ENCODE measurements at places on chromosomes 4 and X.
A peak's percentile ranks its signal among the peaks of the same experiment; 100 is the strongest.

DNA sequence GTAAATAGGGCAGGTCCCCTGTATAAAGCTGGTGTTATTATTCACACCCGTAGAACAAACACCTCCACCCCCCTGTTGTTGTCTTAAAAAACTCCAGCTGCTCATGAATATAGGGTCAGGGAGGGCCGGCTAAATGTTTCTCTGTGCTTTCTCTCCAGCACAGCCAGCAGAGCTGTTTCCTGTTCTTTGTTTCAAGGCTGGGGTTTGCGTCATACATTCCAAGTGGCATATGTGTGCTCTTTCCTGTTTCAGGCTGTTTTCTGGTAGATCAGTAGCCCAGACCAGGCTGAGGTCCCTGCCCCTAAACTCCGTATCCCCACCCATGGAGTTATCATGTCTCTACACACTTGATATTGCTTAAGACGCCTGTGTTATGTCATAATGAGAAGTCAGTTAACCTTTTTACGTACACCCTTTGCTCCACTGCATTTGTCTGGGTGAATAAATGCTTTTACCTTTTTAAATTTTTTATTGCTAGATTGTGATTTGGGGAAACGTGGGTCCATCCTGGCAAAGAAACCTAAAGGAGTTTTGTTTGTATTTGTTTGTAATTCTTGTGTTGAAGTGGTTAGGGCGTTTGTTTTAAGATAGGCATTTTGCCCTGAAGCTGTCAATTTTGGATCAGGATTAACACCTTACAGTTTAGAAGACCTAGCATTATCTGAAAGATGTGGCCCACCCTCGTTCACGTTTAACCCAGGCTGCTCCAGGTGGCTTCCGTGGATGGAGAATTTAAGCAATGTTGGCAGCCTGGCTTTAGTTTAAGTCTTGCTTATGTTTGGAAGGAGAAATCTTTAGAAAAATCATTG is 3.3 kb downstream of the KLF3 start:
- DNase-seq: peak; percentile 67

- peak; percentile 11 for DNase-seq
Measured at GRCh38 chrX:39477031-39477761, 620.6 kb downstream of the BCOR start.

DNA sequence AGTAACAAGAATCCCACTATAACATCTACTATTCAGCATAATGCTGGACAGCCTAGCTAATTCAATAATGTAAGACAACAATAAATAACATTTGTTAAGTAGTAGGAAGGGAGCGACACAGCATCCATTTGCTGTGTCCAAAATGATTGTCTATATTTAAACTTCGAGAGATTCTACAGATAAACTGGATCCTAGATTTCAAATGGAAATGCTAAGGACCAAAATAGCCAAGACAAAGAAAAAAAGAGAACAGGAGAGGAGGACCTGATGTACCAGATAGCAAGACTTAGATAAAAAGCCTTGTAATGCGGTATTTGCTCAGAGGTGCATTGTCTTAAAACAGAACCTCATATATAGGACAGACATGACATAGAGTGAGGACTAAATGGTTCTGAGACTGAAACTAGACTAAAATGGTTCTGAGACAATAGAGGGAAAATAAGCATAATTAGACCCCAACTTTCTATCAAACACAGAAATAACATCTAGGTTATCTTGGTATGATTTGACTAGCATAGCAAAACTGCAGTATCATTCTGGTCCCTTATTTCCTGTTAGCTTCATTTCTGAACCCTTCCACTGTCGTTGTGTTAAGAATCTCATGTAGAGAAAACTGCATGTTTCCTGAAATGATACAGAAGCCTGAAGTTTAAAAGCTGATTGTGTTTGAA is 3.8 kb downstream of the HPGDS start:
- no peak for DNase-seq

DNA sequence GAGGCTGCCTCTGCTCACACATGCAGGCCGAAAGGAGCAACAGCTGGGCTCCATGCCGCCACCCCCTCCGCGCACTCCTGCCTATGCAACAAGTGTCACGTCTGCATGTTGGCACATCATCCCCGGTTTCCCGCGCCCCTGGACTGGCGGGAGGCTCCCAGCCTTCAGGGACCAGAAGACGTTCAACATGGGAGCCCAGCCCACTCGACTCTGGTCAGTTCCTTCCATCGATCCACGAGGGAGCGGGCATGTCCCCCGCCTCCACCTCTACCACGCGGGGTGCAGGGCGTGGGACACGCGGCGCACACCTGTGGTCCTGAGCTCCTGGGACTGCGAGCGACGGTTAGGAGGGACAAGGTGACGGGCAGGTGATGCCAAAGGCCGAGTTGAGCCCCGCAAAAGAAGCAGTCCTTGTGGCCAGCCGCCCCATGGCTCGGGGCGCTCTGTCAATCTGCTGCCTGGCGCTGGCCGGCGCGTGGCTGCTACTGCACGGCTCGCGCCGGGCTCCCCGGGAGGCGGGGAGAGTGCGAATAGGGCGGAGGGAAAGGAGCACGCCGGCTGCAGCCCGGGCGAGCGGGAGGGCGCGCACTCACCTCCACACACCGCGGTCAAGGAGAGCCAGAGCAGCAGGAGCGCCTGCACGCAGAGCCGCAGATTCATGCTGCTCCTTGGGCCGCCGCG is 645 bp downstream of the APLN start:
- DNase-seq: no peak

DNA sequence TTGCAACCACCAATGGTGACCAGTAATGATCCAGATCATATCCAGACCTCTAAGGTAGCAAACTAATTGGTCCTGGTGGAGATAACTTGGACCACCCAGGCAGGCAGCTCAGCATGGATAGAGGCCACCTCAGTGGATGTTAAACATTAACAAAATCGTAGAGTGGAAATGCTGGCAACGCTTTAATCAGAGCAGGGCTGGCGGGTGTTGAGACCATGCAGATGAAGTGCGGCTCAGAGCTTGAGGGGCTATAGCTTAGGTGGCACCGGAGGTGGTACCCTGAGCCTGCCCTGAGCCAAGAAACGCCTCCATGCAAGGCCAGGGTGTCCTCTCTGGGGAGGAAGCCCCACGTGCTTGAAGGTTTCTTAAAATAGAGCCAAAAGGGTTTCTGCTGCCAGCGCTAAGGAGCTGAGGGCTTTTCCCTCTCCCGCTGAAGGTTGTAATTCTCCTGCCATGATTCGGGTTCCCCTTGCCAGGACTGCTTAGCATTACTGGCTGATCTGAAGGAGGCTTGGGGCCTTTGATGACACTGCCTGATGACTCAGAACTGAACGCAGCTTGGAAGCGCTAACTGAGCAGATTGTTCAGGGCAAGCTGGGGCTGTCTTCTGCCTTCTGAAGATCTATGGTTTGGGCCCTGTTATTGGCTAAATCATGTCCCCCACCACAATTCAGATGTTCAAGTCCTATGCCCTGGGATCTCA is 177.8 kb upstream of the ATP6AP2 start:
- no peak for DNase-seq

DNA sequence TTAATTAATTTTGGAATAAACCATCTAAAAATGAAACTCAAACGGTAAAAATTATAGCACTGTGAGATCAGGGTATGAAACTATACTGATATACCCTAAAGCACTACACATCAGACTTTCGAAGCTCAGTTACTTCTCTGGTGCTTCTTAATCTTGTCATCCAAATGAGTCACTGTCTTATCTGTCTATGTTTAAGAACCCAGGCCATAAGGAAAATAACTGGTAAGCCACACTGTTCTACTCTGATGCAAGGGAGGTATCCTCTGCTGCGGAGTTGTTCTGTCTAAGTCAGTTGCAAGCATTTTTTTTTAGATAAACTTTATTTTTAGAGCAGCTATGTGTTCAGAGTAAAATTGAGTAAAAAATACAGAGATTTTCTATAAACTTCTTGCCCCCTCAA is 830.8 kb upstream of the POU3F4 start:
- DNase-seq: no peak

- DNase-seq: peak; percentile 40
Measured at GRCh38 chrX:147550217-147550616, 361.5 kb upstream of the FMR1 start.

GRCh38 chrX:53347948-53348347 is 66.6 kb upstream of the IQSEC2 start:
- DNase-seq: no peak

GRCh38 chrX:47030339-47030738 is 47.9 kb upstream of the RGN start:
- DNase-seq: peak; percentile 18

GRCh38 chr4:85486425-85487086 is 11.6 kb downstream of the ARHGAP24 start:
- DNase-seq: no peak

DNA sequence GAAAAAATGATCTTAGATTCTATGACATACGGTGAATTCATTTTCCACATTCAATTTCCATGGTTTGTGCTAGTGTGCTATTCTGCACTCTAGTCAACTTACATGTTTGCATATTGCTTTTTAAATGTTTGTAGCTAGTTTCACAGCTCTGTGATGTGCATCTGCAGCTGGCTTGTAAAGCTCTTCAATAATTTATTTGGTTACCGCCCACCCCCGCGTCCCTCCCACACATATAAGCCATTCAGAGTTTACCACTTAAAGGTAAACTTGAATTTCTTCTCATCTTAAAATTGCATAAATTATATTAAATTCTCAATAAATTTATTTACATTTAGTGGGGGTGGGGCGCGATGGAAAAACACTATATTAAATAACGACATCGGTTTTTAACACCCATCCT is 291 bp upstream of the NBDY start:
- no peak for DNase-seq

DNA sequence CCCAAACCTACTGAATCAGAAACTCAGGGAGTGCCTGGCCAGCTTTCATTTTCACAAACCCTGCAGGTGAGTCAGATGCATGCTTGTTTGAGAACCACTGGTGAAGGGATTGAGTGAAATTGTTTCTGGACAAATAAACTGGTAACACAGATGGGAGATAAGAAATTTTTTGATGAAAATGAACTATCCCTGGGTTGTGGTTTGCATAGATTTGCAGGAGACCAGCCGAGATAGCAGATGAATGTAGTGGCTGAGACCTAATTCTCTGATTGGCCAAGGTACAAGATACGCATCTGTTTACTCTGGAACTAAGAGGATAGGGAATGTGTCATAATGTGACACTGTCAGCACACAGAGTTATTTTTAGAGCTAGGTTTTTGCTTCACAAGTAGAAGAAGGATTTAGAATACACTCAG is 117.8 kb upstream of the NOCT start:
- no peak for DNase-seq

GRCh38 chrX:110267874-110268273 is 50.0 kb downstream of the AMMECR1 start:
- DNase-seq: no peak

- no peak for DNase-seq
Measured at GRCh38 chr4:89700766-89701423, 136.1 kb downstream of the SNCA start.

- peak; percentile 56 for DNase-seq
Measured at GRCh38 chr4:173494013-173494970, 35.7 kb downstream of the HAND2 start.

DNA sequence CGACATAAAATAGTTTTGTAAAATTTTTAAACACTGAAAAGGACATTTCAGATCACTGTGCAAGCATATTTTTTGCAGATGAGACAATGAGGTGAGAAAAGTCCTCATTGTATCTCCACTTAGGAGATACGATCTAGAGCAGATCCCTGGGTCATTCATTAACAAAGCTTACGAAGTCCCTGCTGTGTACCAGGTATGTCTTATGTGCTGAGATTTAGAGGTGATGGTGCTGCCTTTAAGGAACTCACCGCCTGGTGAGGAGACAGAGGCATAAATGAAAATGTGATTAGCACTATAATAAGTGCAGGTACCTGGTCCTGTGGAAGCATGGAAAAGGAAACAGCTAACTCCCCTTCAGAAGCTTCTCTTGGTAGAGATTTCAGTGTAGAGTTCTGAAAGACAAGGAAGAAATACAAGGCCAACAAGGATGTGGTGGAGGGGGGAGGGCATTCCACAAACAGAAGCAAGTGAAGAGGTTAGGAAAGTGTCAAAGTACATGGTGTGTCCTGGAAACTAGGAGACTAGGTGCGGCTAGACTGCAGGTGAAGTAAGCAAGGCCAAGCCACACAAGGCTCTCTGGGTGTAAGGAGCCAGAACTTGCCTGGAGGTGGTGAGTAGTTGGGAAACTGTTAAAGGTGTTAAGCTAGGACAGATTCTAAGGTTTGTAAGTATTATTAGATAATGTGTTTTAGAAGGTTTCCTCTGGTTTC is 1.5 kb upstream of the NDNF start:
- no peak for DNase-seq

DNA sequence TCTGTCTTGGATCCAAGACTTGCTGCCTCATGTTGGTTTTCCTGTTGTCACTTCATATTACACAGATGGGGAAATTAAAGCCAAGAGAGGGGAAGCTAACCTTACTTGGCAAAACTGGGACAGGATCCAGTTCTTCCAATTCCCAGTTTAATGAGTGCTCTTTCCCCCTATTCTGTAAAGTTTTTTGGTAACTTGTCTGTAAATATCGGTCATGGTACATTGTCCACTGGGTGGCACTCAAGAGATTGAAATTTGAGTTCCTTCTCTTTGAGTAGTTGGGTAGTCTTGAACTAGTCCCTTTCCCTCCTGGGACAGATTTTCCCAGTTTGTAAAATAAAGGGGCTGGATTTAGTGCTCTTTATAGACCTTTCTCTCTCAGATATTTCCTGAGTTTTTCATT is 12.4 kb upstream of the EOLA2 start:
- no peak for DNase-seq

DNA sequence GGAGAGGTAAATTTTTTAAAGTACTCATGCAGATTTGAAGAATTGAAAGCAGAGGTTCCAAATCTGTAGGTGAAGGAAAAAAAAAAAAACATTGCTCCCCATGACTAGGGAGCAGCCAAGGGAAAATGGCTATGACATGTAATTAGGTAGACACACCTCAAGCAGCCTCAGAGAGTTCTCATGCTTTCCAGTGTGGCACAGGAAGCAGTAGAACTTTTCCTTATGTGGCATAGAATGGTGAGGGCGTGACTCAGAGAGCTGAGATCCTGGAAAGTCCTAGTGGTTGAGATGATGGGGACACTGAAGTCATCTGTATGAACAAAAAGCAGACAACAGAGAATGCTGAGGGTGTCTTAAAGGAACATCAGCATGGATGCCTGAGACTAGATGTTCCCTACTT is 148.6 kb upstream of the NWD2 start:
- no peak for DNase-seq

DNA sequence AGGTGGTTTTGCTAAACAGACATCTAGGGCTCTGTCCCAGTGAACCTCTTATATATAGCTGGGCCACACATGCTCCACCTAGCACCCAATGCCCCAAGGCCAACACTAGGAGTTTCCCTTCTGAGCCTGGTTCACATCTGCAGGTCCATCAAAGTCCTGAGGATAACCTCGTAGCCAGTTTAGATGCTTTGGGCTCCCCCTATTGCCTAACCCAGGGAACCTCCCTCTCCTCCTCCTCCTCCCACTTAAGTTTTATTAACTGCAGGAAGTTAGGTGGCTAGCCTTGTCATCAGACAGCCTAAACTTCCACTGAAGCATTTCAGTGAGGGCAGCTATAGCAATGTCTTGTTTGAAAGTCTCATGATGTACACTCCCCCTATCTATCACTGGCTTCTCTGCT is 88.0 kb downstream of the GUCY2F start:
- DNase-seq: no peak

GRCh38 chr4:158202481-158202880 is 7.8 kb upstream of the TMEM144 start:
- DNase-seq: no peak

GRCh38 chr4:137998666-137999429 is 243.3 kb downstream of the SLC7A11 start:
- no peak for DNase-seq

- peak; percentile 40 for DNase-seq
Measured at GRCh38 chr4:13541720-13542576, 2.4 kb downstream of the NKX3-2 start.

GRCh38 chr4:55157559-55158277 is 32.3 kb upstream of the KDR start:
- DNase-seq: no peak

- DNase-seq: peak; percentile 31
Measured at GRCh38 chrX:136168929-136169735, 21.8 kb downstream of the FHL1 start.

Data from endothelial cell (in vitro differentiated cells).